Right hindlimb (tissue), 1 donor: ENCODE measurements at places on chromosomes 4 and X.

- no peak for DNase-seq
Observed at GRCh38 chr4:158991534-158992155, 111.2 kb upstream of the RAPGEF2 start.

DNA sequence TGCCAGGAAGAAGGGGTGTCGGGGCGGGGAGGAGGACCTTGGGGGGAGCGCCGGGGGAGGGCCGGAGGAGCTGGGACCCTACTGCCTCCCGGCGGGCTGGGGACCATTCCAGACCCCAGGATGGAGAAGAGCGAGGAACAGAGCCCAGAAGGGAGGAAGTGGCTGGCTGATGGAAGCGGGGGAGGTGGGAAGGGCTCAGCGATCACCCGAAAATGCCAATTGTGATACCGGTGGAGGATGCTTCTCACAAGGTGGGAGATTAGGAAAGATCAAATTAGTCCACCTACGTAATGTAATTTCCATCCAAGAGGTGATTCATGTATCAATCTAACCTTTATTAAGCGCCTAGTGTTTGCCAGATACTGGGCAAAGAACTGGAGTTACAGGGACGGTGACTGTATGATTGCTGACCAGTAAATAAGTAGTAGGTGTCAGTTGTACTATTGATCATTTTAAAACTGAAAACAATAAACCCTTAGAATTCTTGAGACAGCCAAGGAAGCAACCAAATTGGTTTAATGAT, 452 bp upstream of the RAI2 start:
- DNase-seq = no peak

DNA sequence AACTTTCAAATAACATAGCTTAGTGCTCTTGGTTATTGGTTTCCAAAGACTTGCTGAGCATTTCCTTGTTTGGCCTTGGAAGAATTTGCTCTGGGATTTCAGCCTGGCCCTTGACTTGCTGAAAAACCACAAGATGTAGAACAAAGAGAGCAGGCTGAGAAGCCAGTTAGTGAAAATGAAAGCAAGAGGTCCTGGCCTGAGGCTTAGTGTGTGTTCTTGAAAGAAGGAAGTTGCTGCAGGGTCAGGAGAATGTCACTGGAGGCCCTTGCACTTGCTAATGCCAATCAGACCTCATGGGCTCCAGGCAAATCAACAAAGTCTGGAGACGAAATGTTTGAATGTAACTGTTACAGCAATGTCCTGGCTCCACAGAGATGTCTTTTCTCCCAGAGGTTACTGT, 79.4 kb downstream of the SYNPO2 start:
- peak; percentile 75 for DNase-seq

GRCh38 chr4:119525005-119525749, 103.4 kb downstream of the PDE5A start:
- no peak for DNase-seq

DNA sequence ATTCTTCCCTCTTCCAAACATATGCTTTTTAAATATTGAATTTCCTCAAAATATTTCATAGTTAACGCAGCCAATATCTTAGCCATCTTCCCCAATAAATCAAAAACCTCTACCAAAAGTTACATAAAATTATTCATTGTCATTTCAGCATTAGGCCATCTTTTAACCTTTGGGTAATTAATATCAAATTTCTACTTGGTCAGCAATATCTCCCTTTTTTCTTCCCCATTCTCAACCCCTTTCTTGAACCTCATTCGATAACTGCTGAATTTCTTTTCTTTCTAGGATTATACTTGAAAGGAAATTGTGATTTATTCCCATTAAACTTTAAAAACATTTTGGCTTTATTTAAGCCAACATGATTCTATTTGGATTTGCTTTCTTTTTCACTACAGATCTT, 65.0 kb downstream of the RAP1GDS1 start:
- no peak for DNase-seq

DNA sequence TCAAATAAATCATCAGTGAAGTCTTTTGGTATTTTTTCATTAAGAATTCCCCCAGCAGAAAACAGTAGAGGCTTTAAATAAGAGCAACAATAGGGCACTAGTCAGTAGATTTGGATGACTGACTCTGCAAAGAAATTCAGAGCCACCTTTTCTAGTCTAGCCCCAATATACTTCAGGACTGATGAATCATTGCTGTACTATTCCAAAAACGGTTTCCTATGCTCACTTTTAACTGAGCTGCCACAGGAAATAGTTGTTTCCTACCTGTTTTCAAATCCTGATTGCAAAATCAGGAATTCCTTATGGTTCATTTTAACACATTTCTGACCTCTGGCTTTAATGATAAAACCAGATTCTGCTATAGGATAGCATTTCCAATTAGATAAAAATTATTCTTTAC, 171.6 kb downstream of the NR3C2 start:
- DNase-seq = no peak

GRCh38 chr4:6658597-6659075, 18.2 kb downstream of the MRFAP1 start:
- peak; percentile 20 for DNase-seq

DNA sequence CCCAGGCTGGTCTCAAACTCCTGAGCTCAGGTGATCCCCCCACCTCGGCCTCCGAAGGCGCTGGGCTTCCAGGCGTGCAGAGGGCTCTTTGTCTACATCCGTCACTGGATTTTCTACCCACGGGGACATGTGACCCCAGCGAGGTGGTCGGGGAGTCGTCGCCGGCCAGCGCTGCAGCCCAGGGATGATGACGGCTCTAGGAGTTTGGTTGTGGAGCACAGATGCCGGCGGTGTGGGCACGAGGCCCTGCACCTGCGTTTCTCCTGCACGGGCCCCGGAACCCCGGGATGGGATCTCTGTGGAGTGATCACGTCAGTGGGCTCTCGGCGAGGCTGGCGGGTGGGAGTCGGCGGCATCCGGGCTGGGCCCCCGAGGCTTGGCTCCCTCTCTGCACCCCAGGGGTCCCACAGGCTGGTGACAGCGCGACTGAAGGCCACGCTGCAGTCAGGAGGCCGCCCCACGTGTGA, 9.1 kb upstream of the GTPBP6 start:
- DNase-seq = no peak

GRCh38 chr4:3054169-3054759, 20.1 kb downstream of the HTT-AS start:
- no peak for DNase-seq

DNA sequence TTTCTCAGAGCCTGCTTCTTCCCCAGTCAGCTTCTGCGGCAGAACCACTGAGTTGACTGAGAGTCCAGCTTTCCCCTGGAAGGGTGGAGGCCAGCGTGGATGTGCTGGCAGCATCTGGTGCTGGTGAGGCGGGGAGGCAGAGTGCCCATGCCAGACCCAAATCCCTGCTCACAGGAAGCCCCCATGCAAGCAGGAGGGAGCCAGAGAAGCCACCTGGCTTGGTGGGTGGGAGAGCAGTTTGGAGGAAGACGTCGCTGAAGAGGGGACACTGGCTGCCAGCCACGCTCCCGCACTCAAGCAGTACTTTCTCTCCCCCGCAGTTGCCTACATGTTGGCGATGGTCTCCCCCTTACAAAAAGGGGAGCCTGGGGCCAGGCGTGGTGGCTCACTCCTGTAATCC, 6.0 kb downstream of the PDZD4 start:
- DNase-seq = no peak

DNA sequence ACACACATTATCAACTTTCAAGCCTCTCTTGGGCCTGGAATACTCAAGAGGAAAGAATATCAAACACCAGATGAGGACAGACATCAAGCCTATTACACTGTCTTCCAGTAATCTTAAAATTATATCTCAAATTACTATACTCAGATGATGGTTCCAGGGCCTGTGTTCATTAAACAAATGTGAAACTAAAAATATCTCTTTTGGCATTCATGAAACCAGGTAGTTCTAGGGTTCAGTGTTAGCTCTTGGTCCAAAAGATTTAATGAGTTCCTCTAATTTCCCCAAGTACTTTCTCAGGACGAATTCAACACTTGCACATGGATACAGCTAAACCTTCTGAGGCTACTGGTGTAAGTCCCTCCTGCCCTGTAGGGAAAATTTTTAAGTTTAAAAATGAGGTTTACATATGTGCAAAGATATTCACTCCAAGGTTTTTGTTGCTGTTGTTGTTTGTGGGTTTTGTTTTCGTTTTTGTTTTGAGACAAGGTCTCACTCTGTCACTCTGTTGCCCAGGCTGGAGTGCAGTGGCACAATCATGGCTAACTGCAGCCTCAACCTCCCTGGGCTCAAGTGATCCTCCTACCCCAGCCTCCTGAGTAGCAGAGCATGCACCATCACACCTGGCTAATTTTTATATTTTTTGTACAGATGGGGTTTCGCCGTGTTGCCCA, 79.4 kb downstream of the USP46 start:
- no peak for DNase-seq

- DNase-seq = no peak
Observed at GRCh38 chr4:118848242-118848641, 12.3 kb upstream of the SEC24D start.

DNA sequence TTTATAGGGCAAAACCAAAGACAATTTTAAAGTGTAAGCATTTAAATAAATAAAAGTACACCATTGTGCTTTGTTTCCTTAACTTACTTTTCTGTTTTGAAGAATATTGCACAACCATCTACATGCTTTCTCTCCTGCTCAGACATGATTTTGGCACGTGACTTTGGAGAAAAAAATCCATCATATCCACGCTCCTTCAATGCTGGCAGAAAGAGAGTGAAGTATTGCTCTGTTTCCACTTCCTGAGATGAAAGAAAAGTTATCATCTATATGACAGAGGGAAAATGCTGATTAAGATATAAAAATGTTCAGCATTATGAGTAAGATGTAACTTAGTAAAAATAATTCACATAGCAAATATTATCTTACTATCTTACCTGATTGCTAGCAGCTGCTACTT, 77.1 kb downstream of the CNOT6L start:
- DNase-seq = no peak

GRCh38 chrX:10744007-10744406, 123.6 kb upstream of the MID1 start:
- no peak for DNase-seq

GRCh38 chr4:4641254-4641653, 99.4 kb upstream of the STX18 start:
- DNase-seq = no peak

GRCh38 chr4:1011666-1012033, 224 bp downstream of the FGFRL1 start:
- no peak for DNase-seq

DNA sequence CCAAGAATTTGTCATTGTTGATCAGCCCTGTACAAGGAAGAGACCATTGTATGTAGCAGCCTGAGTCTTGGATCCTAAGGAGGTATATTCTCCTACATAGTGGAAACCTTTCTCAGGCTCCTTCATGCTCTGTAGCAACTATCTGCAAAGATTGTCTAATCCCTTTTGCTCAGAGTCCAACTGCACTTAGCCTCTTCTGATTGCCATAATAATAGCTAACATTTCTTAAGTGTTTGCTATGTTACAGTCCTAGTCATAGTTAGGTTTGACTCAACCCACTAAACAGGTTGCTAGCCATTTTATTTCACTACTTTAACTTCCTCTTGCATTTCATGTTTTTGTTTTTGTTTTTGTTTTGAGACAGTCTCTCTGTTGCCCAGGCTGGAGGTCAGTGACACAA, 50.8 kb upstream of the SLC16A2 start:
- no peak for DNase-seq

DNA sequence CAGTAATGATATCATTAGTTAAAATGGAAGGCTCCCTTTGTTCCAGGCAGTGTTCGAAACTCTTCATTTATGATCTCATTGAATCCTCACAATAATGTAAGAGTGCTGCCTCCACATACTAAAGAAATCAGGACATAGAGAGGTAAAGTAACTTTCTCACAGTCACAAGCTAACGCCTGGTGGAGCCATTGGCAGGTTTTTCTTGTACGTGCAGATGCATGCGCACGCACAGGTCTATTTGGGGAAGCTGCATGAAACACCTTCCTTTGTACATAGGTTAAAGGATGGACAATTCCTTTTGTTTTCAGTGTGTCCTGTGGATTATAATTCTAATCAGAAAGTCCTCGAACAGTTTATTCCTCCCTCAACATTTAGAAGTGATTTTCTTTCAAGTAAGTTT, 176.2 kb downstream of the RAPGEF2 start:
- no peak for DNase-seq

GRCh38 chr4:121980643-121981042, 28.8 kb upstream of the TRPC3 start:
- DNase-seq = peak; percentile 35

DNA sequence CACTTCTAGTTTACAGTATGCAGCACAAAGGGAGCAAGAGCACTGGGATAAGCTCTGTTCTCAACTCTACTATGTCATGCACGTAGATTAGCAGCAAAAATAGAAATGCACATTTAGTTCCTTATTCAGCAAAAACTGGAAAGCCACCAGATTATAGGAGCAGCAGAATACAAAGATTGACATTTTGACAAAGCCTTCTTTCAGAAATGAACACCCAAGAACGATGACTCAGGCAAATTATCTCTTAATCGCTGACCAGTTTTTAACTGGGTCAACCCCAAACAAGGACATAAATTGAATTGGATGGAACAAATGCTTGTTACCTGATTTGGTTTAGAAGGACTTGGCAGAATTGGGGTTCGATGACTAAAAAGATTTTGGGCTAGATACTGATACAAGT, 775.3 kb upstream of the HS3ST1 start:
- DNase-seq = no peak

DNA sequence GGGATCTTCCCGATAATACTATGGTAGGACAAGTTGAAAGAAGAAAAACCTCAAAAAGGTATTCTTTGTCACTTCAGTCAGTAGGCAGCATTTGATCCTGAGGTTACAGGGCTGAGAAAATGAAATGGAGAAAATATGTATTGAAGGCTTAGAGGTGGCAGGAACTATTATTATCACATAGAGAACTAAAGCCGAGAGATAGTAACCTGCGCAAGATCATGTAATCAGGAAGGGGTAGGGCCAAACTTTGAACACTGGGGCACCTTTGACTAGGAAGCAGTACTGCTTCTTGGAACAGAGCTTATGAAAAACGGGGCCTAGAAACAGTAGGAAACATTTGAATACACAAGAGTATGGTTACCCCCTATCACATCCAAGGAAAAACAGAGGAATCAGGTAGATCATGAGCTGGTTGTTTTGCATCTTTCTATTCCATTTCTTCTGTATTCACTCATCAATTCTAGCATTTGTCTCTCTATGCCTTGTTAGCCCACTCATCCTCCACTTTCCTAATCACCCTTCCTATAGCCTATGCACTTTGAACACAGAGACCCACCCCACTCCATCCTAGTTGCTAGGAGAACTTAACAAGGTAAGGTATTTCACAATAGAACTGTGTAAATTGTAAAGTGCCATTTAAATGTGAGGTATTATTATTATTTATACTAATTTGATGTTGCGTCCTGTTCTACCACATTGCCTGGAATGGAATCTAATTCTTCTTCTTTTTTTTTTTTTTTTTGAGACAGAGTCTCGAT, 34.6 kb upstream of the SLC9A7 start:
- no peak for DNase-seq
